ENCODE measurements at places on chromosomes 4 and X.

DNA sequence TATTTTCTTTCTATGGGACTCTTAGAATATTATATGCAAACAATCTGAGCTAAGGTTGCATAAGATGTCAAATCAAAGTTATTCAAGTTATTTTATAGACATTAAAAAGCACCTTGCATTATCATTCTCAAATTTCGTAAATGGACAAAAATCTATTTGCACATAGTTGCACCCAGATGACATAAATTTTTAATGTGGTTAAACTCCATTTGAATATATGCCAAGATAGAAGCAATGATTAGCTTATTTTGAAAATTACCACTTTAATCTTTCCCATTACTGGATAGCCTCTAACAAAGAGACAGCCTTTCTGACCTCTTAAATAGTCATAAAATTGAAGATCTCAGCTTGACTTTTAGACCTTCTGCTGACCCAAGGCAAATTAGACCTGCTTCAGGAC lies 386.8 kb downstream of the RAPGEF2 start:
- DNase-seq, result no peak

GRCh38 chr4:113635739-113636437 lies 125.7 kb downstream of the CAMK2D start:
- DNase-seq, result peak; percentile 90

DNA sequence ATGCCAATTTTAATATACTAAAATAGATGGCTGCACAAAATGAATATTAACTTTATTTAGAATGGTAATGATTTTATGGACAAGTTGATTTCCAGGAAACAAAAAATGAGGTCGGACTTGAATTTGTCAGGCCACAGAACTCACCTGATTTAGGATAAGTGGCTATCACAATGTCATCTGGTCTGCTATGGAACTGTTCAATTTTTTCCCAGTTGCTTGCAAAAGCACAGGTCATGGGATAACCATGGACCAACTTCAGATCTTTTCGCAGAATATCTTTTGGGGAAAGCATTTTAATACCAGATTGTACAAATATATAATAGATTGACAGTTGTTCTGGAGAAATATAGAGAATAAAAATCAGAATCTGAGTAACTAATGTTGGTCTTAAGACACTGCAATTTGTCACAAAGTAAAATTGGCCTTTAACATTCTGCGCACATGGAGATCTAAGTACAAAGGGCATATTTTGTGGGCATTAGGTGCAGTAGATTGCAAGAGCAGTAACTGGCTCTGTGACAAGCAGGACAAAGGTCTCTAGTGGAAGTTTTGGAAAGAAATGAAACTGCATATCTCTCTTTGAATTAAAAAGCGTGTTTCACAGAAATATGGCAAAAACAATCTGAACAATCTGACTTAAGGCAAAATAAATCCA lies 5.4 kb downstream of the SULT1B1 start:
- DNase-seq, result no peak

GRCh38 chr4:20683766-20684165 lies 16.5 kb upstream of the PACRGL start:
- no peak for DNase-seq

- DNase-seq, result no peak
Observed at GRCh38 chrX:17802756-17803155, 58.3 kb downstream of the RAI2 start.

All from iris pigment epithelial cell (primary cell).